Forelimb muscle (tissue), 1 donor: ENCODE measurements at places on chromosomes 7 and 10.

DNA sequence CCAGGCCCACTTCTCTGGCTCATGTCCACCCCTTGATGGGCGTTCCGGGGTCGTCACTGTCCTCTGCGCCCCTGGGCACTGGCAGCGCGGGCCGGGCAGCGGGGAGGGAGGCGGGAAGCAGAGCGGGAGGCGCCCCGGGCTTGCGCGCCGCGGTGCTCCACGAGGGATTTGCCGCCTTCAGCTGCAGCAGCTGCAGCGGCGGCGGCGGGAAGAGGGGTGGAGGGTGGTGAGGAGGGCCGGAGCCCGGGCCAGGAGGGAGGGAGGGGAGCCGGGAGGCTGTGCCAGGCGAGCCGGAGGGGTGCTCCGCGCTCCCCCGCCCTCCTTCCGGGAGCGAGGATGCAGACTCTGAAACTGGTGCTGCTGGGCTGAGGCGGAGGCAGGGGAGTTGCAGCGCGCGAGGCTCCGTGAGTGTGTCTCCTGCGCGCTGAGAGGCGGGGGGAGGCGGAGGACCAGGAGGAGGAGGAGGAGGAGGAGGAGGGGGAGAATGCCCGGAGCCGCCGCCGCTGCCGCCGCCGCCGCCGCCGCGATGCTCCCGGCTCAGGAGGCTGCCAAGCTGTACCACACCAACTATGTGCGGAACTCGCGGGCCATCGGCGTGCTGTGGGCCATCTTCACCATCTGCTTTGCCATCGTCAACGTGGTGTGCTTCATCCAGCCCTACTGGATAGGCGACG, at the start of gene LHFPL3:
Gene LHFPL3, plus strand, starts transcription at position 308 of the 674 bp plus-strand sequence.
- no peak for DNase-seq

- DNase-seq: no peak
Observed at GRCh38 chr10:31467791-31468535, 148.9 kb downstream of the ZEB1 start.

- no peak for DNase-seq
Observed at GRCh38 chr7:42832667-42833066, 79.2 kb downstream of the C7orf25 start.

DNA sequence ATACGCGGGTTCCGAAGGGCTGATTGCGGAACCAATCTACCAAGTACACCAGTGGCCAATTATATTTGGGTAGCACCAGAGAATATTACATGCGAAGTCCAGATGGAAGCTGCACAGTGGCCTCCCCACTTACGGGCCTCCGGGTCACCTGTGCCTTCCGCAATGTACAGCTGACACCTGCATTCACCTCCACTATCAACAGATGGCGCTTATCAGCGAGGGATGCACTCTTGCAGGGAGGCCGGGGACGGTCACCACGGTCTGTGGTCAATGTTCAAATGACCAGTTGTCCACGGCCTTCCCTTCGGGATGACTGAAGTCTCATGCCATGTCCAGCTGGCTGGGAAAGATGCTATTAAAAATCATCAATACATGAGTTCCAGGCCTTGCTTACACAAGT, 47.6 kb downstream of the SLIT1 start:
- DNase-seq: no peak

DNA sequence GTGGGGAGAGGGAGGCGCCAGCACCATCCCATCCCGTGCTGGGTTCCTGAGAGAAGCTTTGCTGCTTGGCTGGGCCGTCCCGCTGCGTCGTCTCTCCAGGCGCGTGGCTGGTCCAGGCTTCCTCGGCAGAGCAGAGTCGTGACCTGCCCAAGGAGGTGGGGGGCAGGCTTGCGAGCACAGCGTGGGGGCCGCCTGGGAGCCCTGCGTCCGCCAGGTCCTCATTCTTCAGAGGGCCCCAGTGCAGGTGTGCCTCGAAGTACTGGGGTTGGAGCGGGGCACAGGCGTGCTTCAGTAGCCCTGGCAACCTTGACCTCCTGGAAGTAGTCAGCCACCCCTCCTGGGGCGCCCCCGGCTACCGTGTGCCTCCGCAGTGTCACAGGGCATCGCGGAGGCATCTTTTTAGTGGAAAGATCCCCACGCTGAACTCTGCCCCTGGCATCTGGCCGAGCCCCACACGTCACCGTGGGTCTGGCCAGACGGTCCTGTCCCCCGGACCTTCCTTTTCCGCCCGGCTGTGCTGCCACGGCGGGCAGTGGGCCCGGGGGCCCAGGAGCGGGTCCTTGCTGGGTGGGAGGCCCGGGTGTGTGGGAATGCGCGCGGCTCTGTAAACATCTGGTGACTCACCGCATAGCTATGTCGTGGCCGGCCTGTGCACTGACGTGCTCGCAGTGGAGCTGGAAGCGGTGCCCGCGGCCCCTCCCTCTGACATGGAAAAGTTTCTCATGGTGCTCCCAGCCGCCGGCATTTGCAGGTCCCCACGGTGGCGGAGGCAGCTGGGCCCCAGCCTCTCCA, 6.4 kb downstream of the MAFK start:
- DNase-seq: peak; percentile 79

- no peak for DNase-seq
Observed at GRCh38 chr10:31593124-31593523, 274.1 kb downstream of the ZEB1 start.

- no peak for DNase-seq
Observed at GRCh38 chr10:70913893-70914240, 25.5 kb upstream of the PCBD1 start.

DNA sequence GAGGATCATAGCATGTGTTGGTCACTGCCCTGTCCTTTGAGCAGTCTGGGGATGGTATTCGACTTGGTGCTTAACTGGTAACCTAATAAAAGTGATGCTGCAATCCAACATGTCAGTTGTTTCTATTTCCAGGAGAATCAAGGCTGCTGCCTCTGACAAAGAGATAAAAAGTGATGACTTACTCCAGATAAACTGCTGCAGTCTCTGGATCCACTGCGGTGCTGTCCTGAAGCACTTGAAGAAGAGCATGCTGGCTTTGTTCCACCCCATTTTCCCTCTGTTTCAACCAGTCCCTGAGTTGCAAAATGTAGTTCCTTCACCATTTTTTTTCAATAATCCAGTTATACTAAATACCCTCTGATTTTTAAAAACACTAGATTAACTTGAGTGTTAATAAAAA, 403.5 kb upstream of the ANKRD30A start:
- DNase-seq: no peak

DNA sequence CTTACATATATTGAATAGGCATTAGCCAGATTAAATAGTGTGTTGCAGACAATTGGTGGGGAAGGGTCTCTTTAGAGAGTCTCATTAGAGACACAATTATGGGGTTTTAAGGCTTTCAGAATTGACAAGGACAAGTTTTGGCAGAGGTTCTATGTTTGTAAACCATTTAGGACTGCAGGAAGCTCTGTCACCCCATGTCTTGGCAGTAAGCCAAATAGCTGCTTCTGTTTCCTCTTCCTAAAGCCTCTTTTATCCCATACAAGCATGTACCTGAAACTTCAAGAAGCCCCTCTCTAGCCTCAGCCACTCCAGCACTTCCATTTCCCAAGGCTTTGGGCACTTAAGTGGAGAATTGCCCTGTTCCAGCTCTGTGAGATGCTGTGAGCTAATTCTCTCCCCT, 21.8 kb upstream of the LRRC4 start:
- no peak for DNase-seq
